ENCODE measurements at places on chromosomes 6 and 20.

DNA sequence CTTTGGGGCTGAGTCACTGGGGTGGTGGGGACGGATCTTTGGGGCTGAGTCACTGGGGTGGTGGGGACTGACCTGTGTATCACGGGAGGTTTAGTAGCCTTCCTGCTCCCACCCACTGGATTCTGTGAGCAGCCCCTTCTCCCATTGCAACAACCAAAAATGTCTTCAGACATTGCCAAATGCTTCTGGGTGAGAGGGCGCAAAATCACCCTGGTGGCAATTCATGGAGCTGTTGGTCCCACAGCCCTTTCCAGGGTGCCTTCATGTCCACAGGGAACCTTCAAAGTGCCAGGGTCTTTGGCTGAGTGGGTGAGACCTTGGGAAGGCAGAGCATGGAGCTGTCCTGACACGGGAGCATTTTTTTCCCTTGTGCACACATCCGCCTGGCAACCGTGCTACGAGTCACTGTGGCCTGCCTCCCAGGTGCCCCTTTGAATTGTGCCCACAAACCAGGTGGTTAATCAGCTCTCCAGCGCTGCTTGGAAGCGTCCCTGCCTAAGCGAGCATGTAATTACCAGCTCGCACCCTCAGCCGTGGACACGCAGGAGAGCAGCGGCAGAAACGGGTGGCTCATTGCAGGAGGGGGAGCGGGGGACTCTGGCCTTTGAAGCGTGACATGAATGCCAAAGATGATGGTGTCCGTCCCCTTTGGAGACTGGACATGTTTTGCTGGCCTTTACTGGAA is 27.4 kb upstream of the APCDD1L start:
- DNase-seq = no peak

- DNase-seq = no peak
Measured at GRCh38 chr6:110357298-110357663, 868 bp downstream of the METTL24 start.

GRCh38 chr6:147855803-147856482 is 347.5 kb downstream of the SAMD5 start:
- no peak for DNase-seq

- no peak for DNase-seq
Measured at GRCh38 chr6:56043761-56044160, 168.4 kb upstream of the BMP5 start.

- DNase-seq = no peak
Measured at GRCh38 chr20:37650661-37651060, 43.2 kb upstream of the CTNNBL1 start.

DNA sequence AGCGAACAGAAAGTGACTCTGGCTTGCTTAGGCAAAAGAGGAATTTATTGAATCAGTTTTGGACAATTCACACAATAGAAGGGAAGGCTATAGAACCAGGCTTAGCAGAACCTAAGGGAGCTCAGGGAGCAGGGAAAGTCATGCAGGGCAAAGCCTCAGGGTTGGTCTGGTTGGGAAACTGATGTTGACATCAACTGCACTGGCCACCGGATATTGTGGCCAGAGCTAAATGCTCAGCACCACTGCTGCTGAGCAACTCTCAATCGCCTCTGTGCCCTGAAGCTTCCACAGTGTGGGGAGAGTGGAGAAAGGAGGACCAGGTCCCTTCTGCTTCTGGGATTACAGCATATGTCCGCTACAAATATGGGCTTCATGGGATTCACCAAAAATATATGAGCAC is 93.3 kb upstream of the GCM1 start:
- DNase-seq = no peak

DNA sequence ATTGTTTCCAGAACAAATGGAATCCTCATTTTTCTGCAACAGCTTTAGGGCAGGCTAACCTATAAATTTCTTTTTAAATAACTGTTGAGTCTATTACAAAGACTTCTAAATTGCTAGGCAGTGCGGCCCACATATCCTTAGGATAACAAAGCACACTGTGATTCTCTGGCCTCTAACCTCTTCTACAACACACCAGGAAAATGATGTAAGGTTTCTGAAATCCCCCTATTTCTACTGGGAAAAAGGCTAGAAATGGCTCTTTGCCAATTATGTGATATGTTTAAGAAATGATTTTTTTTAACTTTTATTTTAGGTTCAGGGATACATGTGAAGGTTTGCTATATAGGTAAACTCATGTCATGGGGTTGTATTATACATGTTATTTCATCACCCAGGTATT is 17.3 kb upstream of the NT5E start:
- no peak for DNase-seq
